ENCODE measurements at places on chromosomes 2 and 18. TPM values are rescaled to one million over a fixed set of nuclear protein-coding genes. Genes with fewer than 3 reads are reported as not detected.

Gene LYPD6
- 11.3 TPM for total RNA-seq

GRCh38 chr2:193581807-193582206 is 1387.1 kb upstream of the TMEFF2 start:
- peak; percentile 9 for DNase-seq

DNA sequence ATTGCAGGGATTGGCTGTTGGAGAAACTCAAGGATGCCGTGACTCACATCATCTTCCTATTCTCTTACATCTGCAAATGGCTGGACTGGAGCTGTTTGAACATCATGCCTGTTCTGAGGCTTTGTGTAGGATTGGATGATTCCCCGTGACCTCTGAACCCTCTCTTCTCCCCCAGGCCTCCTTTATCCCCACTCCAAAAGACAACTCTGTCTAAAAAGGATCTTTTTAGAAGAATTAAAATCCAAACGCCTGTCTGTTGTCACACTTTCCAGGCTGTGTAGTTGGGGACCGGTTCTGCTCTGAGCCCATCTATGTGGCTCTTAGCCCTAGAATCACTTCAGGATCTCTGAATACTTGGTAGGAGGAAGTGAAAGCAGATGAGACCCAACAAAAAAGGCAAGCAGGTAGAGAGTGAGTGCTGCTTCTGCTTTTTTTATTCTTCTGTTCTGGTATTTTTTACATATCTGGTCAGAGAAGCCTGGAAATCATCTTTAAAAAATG is 565 bp downstream of the SP140 start:
- no peak for DNase-seq

DNA sequence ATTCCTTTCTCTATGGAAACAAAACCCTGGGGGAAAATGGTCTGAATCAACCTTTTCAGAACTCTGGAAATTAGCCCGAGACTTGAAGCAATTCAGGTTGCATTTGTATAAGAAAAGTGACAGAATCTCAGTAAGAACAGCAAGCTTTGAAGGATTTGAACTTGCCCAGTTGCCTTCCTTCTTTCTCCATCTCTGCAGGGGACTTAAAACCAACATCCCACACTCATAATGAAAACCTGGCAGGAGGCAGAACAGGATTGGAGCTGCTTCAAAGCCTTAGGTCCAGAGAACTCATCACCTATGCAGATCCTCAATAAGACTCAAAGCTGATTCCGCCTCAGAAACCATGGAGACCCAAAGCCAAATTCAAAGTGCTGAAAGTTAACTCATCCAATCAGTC is 790.5 kb upstream of the ID2 start:
- DNase-seq, result no peak

DNA sequence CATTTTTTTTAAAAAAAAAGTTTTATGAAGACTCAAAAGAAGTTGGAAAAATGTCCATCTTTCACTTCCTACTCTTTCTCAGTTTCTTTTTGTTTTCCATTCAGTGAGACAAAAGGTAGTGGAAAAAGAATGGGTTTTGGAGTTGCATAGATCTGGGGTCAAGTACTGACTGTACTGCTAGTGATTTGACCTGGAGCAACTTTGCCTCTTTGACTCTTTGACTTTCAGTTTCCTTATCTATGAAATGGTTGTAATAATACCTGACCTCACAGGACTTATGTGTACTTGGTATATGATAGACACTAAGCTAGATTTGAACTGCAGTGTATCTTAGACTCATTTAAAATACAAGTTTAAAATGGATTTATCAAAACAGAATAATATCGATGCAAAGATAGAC is 3.5 kb upstream of the KCNE4 start:
- no peak for DNase-seq

All from M059J (cell line).